NCI-H1092 treated with DMSO at 0.1 percent for 48 hours (cell line): ENCODE measurements at places on chromosomes 1 and 21.

DNA sequence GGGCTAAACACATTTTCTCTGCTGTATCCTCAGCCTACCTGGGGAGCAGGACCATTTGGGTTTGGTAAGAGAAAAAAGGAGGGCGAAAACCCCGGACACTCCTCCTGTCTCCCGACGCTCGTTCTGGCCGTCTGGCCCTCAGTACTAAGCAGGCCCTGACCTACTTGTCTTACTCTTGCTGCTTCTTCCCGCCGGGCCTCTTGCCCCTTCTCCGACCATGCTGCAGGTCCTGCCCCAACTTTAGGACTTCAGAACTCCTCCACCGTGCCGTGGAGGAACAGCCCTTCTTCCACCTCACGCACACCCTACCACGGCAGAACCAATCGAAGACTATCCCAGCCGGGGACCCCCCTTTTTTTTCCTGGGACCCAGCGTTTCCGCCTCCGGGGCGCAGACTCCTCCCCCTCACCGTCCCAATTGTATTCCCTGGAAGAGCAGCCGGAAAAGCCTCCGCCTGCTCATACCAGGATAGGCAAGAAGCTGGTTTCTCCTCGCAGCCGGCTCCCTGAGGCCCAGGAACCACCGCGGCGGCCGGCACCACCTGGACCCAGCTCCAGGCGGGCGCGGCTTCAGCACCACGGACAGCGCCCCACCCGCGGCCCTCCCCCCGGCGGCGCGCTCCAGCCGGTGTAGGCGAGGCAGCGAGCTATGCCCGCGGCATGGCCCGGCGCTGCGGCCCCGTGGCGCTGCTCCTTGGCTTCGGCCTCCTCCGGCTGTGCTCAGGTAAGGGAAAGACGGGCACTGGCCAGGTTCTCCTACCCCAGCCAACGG lies at the start of gene CHRNB2:
Gene CHRNB2, plus strand, starts transcription at position 393 of the 771 bp plus-strand sequence. Its CDS starts 267 bp downstream, at position 660.
- peak; percentile 78 for DNase-seq

DNA sequence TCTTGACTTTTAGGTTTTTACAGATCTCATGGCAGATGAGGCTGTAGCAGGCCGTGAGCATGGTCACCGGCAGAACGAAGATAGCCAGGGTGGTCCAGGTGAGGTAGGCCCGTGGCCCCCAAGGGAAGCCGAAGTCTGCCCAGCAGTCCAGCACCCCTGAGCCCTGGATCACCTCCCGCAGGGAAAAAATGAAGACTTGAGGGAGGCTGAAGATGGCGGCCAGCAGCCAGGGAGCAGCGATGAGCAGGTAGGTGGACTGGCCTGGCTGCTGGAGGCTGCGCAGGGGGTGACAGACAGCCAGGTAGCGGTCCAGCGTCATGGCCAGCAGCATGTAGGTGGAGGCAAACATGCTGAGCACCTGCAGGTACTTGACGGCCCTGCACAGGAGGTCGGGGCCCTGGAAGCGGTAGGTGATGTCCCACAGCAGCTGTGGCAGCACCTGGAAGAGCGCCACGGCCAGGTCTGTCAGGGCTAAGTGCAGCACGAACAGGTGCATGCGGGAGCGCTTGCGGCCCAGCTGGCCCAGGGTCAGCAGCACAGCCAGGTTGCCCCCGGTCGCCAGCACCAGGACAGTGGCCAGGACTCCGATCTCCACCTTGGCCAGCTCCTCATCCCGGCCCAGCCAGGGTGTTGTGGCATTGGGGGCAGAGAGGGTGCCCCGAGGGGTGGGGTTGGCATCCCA lies 856 bp downstream of the AVPR1B start:
- DNase-seq, result no peak

- no peak for DNase-seq
Measured at GRCh38 chr21:28561772-28562171, 430.9 kb downstream of the LTN1 start.

DNA sequence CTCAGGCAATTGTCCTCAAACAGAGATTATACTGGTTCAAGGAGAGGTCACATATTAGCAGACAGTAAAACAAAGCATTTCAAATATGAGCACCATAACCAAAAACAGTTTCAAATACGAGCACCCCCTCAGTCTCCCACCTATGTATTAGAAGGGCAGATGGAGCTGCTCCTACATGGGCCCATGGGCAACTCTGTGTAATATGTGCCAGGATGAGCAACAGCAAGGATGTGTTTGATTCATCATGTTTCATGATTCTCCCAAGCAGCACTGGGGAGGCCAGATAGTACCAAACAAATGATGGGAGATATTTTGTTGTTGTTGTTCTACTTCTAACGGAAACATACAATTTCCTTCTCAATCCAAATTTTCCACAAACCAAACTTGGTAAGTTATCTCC lies 8.9 kb downstream of the ADSS2 start:
- DNase-seq, result no peak

DNA sequence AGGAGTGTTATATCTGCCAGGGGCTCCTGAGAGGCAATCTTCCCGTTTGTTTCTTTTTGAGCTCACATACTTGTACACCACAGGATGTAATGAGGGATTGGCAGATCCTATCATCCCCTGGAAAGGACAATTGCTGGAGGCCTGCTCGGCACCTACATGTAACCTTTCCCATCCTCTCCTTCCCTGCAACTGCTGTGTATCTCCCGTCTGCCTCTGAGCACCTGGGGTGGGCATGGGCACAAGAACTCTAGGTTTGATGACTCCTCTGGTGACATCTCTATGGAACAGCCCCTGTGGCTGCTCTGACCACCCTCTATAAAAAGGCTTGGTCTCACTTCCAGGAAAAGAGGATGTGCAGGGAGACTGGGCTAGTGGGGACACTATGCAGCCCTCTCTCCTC lies 25.0 kb upstream of the SMIM12 start:
- DNase-seq, result no peak

DNA sequence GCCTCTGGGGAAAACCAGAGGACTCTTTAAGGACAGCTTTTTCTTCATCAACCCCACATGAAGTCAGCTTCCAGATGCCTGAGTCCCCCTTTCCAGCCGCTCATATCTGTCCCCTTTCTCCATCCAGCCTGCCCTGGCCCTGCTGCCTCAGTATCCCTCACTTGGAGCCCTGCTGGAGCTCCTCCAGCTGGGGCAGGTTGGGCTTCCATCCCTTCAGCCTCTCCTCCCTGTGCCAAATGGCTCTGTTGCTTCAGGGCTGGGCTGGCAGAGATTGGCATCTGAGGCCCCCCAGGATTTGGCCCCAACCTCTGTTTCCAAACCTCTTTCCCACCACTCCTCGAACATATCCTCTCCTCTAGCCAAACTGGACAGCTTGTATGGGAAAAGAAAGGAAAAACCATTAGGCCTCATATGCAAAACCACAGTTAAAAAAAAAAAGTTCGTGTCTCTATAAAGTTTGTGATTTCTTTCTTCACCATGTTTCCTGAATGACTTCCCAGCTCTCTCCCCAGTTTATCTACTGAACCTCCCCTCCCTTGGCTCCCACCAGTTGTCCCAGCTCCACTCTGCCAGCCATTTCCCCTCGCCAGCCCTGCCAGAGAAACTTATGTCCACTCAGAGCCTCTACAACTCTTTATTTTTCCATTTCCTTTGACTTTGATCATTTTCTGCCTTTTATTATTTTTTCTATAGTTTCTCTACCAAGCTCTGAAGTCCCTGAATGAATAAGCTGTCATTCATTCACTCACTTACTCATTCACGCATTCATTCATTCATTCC lies 217.9 kb downstream of the FOXD2 start:
- DNase-seq, result no peak

DNA sequence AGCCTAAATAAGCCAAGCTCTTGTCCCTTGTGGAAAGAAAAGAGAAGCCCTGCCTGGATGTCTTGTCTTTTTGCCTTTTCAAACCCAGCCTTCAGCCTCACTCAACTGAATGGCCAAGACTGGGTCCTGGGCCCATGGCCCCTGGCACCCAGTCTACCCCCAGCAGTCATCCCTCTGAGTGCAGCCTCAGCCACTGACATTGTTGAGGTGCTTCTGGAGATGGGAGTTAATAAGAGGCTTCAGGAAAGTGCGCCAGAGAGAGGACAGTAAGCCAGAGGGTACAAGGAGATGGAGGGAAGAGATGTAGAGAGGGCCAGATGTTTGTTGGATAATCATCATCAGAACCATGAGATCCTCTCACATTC lies 6.8 kb downstream of the FNDC5 start:
- no peak for DNase-seq

GRCh38 chr1:215793180-215793579 lies 226.1 kb downstream of the KCTD3 start:
- DNase-seq, result peak; percentile 67

- no peak for DNase-seq
Measured at GRCh38 chr1:181647314-181648035, 164.2 kb downstream of the CACNA1E start.
